ENCODE measurements at places on chromosomes 4 and X.

DNA sequence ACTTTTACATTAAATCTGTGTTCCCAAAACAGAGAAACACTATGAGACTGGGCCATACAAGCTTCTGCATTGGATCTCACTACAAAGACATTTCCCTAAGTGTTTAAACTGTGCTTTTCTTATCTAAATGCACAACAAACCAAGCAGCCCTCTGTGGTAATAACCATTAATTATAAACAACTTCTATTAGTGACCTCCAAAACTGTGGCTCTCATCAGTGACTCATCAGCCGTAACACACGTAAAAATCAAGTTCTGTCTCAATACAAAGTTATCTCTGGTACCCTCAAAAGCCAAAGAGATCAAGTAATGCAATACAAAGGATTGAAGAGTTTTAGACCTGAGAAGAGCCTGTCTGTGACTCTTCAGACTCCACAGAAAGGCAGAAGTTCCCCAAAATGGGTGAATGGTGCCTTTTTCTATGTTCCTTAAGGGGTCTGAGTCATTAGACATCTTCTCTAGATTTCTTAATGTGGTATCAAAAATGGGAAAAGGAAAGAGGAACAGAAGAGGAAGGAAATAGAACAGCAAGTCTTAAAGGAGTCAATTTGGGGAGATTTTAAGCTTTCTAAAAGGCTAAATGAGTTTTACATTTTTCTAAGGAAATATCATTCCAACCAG lies 189.8 kb upstream of the PPP1R2C start:
- no peak for DNase-seq

- no peak for DNase-seq
Measured at GRCh38 chrX:83008415-83008814, 499.7 kb upstream of the POU3F4 start.

DNA sequence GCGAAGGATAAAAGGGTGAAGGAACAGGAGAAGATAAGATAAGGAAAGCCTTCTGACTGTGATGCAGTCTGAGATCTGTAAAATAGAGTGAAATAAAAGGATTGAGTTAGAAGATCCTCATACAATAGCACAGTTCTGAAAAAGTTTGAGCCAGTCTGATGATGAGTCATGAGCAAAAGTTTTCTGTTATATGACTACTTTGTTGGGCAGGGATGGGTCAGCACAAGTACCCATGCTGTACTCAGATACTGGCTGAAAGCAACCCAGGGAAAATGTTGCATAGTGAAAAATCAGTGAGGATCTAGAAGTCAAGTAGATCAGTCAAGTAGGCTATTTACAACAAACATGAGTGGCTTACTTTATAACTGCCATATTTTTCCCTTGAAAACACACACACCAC lies 253.5 kb downstream of the PCDH10 start:
- DNase-seq = no peak

DNA sequence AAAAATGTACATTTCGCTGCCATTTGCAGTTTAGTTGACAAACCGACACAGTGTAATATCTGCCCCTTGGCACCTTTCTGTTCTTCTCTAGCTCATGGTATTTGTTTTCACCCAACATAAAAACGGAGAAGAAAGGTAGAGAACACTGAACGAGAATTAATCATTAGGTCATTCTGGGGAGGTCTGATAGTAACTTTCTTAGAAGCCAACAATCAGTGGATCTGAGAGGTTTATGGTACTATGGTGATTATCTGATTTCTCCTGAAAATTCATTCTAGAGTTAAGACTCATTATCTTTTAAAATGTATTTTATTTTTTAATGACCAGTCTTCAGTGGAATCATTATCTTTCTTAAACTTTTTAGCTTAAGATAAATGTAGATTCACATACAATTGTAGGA lies 8.5 kb downstream of the RAPGEF2 start:
- no peak for DNase-seq

DNA sequence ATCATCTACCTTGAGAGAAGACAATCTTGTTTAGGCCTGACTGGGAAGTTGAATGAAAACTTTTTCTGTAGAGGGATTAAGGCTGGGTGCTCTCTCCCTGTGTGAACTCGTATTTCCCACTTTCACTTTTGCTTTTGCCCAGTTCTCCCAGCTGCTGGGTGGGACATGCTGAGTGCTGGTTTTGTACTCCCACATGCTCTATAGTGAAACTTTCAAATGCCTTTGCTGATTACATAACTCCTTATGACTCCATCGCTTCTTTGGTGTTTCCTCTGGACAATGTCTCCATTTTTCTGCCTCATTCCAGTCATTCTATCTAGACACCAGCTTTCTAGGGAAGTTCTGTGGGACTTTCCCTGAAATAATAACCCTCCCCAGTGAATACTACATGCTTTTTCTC lies 100.5 kb downstream of the CLNK start:
- DNase-seq = no peak

GRCh38 chr4:74524985-74525384 lies 80.0 kb downstream of the AREG start:
- DNase-seq = no peak

GRCh38 chrX:133980832-133981588 lies 4.4 kb downstream of the GPC3 start:
- DNase-seq = no peak

DNA sequence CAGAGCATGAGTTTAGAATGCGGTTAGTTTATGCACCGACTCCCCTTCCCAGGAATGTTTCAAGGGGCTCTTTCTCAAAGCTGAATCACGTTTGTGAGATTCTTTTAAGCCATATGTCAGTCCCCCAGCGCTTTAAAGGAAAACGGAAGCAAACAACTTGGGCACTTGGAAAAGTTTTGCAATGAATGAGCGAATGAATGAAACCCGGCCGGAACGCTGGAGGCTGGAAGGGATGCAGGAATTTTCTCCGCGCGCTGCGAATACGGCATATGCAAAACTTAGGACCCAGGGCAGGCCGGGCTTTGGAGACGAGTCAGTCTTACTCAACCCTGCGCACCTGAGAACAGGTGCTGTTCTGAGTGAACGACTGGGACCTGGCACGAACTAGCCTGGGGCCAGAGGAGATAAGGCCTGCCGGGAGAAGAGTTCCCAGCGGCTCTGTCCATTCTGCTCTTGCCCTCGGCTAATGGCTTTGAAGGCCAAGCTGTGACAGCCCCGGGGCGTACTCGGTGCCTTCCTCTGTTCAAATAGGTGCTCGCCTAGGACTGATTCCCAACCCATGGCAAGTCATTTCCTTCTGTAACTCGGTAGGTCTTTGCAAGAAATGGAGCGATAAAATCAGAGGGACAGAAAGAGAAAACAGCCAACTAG lies 743 bp upstream of the NRK start:
- DNase-seq = no peak

- peak; percentile 0 for DNase-seq
Measured at GRCh38 chr4:139419388-139419914, 34.5 kb upstream of the RAB33B start.

- DNase-seq = no peak
Measured at GRCh38 chr4:113687067-113687718, 74.3 kb downstream of the CAMK2D start.

DNA sequence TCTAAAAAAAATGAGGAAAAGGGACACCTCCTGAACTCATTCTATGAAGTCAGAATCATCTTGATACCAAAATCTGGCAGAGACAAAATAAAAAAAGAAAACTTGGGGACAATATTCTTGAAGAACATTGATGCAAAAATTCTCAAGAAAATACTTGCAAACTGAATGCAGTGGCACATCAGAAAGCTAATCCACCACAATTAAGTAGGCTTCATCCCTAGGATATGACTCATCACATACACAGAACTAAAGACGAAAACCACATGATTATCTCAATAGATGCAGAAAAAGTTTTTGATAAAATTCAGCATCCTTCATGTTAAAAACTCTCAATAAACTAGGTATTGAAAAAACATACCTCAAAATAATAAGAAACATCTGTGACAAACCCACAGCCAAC lies 98.3 kb downstream of the FAM47B start:
- DNase-seq = no peak

DNA sequence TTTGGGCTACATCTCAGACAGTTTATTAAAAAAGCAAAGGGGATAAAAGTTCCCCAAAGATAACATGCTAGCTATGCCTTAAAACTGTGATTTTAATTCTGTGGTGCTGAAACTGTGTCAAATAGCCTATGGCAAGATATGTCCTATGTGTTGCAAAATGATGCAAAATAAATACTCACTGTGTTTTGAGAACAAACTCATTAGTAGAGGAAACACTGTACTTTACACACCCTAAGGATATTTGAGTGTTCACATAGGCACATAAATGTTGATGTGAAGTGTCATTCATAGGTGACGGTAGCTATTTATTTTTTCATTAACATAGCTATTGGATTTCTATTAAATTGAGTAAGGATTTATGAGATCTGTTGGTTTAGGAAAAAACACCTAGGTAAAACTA lies 351.9 kb downstream of the FAT4 start:
- DNase-seq = peak; percentile 59

- DNase-seq = no peak
Measured at GRCh38 chr4:189780391-189780790, 160.3 kb upstream of the FRG1 start.

- no peak for DNase-seq
Measured at GRCh38 chr4:109009909-109010308, 247.1 kb upstream of the ETNPPL start.

GRCh38 chr4:184039963-184040383 lies 134.9 kb downstream of the STOX2 start:
- DNase-seq = no peak

DNA sequence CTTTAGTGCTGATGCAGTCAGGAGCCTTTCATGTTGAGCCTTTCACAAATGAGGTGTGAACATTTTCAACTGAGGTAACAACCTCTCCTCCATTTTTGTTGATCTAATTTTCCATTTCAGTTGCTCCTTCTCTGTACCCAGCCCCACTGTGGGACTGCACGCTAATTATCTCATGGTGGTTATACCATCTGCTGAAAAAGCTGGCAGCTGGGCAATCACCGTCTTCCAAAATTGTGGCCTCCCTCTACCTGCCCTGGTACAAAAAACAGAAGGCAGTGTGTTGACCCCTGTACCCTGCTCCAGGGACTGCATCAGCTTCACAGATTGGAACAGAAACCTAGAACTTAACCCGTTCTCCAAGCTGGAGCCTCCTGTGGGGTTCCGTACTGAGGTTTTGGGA lies 72.4 kb upstream of the LONRF3 start:
- peak; percentile 96 for DNase-seq

GRCh38 chr4:8744083-8744805 lies 127.4 kb downstream of the HMX1 start:
- no peak for DNase-seq

GRCh38 chr4:3791910-3792542 lies 25.8 kb downstream of the ADRA2C start:
- no peak for DNase-seq

DNA sequence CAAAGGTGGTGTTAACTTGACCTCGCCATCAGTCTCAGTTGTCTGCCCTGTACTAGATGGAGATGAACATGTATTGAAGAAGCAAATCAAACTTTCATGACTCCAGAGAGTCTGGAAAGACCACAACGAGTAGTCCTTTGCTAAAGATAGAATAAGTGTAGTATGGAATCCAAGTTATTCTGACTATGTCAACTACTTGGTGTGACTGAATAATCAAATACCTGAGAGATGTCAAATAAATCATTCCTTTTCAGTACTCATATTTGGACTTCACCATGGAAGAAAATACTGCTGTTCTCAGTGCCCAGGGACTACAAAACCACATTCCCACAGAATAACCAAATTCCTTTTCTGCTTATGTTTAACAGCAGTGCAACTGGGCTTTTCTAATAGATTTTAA lies 161.2 kb upstream of the SPRY1 start:
- no peak for DNase-seq

- no peak for DNase-seq
Measured at GRCh38 chr4:337932-338758, 531 bp downstream of the ZNF141 start.

- peak; percentile 44 for DNase-seq
Measured at GRCh38 chr4:186104114-186104889, at the start of gene FAM149A. FAM149A (plus strand) TSS chr4:186104704.

DNA sequence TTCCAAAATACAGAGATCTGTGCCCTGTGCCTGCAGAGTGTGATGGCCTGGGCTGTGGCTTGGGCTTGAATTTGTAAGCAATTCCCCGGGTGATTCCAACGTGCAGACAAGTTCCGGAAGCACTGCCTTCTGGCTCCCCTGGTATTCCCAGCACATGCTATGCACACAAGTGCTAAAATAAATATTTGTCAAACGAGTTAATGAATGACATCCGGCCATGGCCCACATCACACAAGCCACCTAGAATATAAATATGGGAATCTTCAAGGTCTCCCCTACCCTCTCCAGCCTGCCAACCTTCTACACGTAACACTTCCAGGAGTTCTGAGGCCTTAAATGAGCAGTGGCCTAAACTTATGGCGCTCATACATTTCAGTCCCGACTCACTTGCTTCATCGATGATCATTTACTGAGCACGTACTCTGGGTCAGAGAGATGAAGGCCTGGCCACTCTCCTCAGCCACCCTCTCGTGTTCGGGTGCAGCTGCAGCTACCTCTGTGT lies 21.3 kb downstream of the DCTD start:
- no peak for DNase-seq

- no peak for DNase-seq
Measured at GRCh38 chr4:93700571-93700970, 128.0 kb upstream of the ATOH1 start.

- DNase-seq = no peak
Measured at GRCh38 chr4:110184140-110184790, 14.2 kb downstream of the ELOVL6 start.

DNA sequence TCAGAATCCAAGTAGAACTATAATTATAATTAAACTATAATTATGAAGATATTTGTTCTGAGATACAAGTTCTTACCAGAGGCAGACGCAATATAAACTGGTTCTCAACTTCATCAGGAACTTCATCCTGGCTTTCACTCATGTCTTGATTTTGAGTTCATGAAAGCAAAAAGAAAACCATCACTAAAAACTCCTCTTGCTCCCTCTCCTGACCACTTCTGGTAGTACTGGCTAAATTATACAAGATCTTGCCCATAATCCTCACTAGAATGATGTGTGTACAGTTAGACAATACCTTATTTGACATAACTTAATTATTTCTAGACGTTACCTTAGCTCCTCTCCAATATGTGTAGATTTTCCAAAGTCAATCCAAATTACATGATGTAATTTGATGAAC lies 3.7 kb downstream of the TAF7L start:
- peak; percentile 50 for DNase-seq

- DNase-seq = no peak
Measured at GRCh38 chr4:150145090-150145945, 67.1 kb downstream of the DCLK2 start.

- no peak for DNase-seq
Measured at GRCh38 chrX:10085223-10085622, 71.6 kb upstream of the CLCN4 start.

- DNase-seq = peak; percentile 72
Measured at GRCh38 chrX:108224727-108225621, 133.4 kb downstream of the ATG4A start.

GRCh38 chrX:21863241-21863640 lies 7.5 kb downstream of the YY2 start:
- no peak for DNase-seq

GRCh38 chrX:51598899-51599298 lies 19.8 kb downstream of the CENPVL3 start:
- DNase-seq = no peak

GRCh38 chrX:24216037-24216436 lies 66.5 kb downstream of the ZFX start:
- no peak for DNase-seq
